ENCODE measurements at places on chromosomes 16 and 17.

DNA sequence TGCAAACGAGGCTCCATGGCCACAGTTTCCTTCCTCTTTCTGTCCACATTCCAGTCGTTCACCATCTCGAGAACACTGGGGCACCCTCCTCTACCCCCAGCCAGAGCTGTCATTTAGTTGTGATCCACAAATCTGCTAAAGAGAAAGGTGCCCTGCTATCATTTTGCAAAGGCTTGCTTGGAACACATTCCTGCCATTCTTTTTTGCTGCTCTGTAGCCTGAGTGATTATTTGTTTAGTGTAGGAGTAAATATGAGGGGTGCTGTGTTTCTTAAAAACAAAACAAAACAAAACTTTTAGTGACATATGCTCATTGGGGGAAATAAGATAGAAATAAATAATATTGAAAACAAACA, 166.7 kb downstream of the PRKCA start:
- DNase-seq = no peak

- DNase-seq = no peak
Measured at GRCh38 chr17:77585142-77585860, 373.2 kb upstream of the TNRC6C start.

- DNase-seq = no peak
Measured at GRCh38 chr16:81494888-81495287, 50.3 kb downstream of the CMIP start.

- no peak for DNase-seq
Measured at GRCh38 chr17:9899280-9900043, 5.6 kb downstream of the RCVRN start.

GRCh38 chr17:49360796-49361128, 1.3 kb downstream of the ZNF652 start:
- DNase-seq = no peak
